CD4-positive, alpha-beta T cell (primary cell): ENCODE measurements at places on chromosomes 3 and 15. TPM values are rescaled to one million over a fixed set of nuclear protein-coding genes. Genes with fewer than 3 reads are reported as not detected.
A peak's percentile ranks its signal among the peaks of the same experiment; 100 is the strongest.

RBP2 gene
- total RNA-seq: not detected

CSPG4 gene
- total RNA-seq: not detected

KCNMB3 gene
- total RNA-seq: 0.58 TPM

MEGF11 gene
- total RNA-seq: not detected

CHRM5 gene
- total RNA-seq: not detected

VWA5B2 gene
- total RNA-seq: not detected

CCDC39 gene
- total RNA-seq: not detected

PTX3 gene
- total RNA-seq: 0.16 TPM

IGDCC3 gene
- not detected for total RNA-seq

DAPK2 gene
- 1.6 TPM for total RNA-seq

VEPH1 gene
- total RNA-seq: not detected

ITGB5 gene
- total RNA-seq: 0.47 TPM

UROC1 gene
- not detected for total RNA-seq

SERINC4 gene
- 0.36 TPM for total RNA-seq

GRCh38 chr3:143637133-143637532 is 211.1 kb downstream of the SLC9A9 start:
- no peak for DNase-seq

DNA sequence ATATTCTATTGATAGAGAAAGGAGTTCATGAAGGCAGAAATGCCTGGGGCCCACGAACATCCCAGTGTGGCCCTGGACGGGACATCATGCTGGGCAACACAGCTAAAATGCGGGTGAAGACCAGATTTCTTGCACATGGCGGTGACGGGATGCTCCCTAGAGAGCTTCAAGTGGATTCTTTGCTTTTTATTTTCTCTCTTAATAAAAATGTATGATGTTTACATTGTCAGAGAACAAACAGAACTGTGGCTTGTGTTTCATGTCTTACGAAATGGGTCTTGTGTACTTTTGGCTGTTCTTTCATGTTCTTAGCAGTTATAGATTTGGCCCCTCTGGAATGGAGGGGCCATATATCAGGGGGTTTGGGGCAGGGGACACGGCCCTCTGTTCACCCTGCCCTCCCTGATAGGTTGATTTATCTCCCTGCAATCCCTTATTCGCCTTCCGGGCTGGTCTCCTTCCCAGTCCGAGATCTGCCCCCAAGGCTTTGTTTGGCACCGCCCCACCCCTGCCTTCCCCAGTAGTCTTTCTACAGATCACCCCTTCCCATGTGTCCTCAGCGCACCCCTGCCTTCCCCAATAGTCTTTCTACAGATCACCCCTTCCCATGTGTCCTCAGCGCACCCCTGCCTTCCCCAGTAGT is 68.7 kb upstream of the CGNL1 start:
- DNase-seq: no peak

GRCh38 chr3:120022729-120023128 is 71.5 kb downstream of the GSK3B start:
- no peak for DNase-seq

DNA sequence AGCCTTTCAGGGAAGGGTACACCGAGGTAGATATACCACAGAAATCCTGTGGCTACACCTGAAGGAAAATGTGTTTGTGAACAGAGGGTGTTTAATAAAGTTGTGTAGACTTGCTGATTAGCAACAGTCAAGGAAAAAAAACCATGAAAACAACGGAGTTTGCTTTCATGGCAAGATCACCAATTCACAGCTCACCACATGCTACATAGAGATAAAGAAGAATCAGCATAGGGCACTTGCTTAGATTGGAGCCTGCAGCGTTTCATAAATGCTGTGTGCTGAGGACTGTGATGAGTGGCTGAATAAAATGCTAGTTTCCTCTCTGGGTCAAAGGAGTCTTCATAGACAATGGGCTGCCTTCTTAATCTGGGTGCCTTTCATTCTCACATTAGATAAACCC is 257.6 kb downstream of the SLC9A9 start:
- no peak for DNase-seq

GRCh38 chr3:16378415-16378814 is 113.4 kb downstream of the OXNAD1 start:
- DNase-seq: no peak

- DNase-seq: no peak
Measured at GRCh38 chr3:134970895-134971294, 175.8 kb downstream of the EPHB1 start.

- no peak for DNase-seq
Measured at GRCh38 chr3:54963641-54964040, 35.8 kb upstream of the LRTM1 start.

DNA sequence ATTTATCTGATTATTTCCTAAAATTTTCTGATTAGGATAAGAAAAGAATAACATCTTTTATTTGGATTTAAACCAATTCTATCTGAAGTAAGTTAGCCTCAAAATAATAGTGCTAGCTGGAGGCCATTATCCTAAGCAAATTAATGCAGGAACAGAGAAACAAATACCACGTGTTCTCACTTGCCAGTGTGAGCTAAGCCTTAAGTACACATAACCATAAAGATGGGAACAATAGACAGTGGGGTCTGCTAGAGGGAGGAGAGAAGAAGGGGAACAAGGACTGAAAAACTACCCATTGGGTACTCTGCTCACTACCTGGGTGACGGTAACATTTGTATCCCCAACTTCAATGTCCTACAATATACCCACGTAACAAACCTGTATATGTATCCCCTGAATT is 31.3 kb upstream of the LYSMD4 start:
- DNase-seq: no peak

GRCh38 chr15:74781431-74782258 is at the start of gene CSK:
TSS of gene CSK (plus strand) at chr15:74782080. CDS start at chr15:74798298, 16,218 bp downstream.
- DNase-seq: peak; percentile 68

- no peak for DNase-seq
Measured at GRCh38 chr3:10629671-10630040, 124.3 kb upstream of the ATP2B2 start.

DNA sequence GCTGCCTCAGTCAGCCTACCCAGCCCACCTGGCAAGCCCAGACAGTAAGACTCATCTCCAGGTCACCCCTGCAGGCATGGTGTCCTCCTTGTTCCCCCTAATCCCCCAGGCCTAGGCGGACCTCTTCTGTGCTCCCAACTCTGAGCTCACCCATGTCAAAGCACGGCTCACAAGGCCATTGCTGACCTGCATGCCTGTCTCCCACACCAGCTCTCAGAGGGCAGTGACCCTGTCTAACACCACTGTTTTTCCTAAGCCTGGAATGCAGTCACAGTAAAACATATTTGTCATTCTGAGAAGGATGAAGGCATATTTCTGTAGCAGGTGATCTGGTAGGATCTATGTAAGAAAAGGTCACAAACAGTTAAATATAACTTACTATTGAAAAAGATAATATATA is 110.3 kb upstream of the HACD2 start:
- DNase-seq: no peak

DNA sequence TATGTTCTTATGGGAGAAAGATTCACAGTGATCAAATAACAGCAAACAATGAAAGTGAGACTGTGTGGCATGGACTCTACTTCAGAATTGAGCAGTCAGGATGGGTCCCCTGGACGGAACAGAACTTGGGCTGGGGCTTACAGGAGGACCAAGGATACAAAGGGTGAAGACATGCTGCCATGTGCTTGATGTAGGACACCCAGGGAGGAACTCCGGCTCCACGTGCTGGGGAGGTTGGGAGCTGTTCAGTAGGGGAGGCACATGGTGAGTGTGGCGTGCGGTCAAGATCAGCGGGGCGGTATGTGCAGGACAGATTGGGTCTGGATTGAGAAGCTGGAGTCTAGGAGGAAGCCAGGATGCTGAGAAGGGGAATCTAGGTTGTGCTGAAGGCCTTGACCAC is 32.6 kb downstream of the PPCDC start:
- no peak for DNase-seq

DNA sequence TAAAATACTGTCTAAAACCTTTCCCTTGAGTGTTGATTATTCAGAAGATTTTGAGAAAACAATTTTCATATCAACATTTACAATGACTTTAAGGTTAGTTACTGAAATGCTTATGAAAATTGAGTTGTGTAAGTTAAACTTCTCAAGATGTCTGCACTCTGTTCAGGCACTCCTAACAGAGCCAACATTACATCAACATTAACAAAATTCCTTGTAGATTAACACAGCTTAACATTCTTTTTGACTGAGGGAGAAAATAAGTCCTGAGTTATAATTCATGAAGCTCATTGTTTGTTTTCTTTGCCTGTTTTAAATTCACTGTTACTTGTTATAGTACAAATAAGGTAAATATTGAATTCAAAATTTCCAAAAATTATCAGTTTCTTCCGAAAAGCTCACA is 9.0 kb downstream of the ACKR4 start:
- no peak for DNase-seq

DNA sequence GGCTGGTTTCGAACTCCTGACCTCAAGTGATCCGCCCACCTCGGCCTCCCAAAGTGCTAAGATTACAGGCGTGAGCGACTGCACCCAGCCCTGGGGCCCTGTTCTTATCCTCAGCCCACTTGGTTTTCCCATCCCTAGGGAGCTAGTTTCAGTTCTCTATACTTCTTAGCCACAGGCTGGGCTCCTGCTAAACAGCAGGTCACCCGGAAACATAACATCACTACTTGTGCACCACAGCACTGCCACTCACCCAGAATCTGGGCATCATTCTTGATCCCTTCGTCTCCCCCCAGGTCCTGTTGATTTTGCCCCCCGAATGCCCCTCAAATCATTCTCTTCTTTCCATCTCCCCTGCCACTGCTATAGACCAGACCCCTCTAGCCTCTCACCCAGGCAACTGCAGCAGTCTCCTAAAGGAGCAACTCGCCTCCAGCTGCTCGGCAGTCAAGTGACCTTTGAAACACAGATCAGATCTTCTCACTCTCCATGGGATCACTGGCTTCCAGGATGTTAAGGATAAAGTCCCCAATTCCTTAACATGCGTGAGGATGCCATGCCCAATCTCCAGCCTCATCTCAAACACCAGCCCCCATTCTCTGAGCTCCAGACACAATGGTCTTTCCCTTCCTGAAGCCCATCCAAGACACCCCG is 5.6 kb upstream of the AP3S2 start:
- DNase-seq: no peak

- no peak for DNase-seq
Measured at GRCh38 chr15:70202756-70203155, 105.0 kb upstream of the TLE3 start.

- DNase-seq: no peak
Measured at GRCh38 chr15:55661428-55661827, 73.3 kb upstream of the PYGO1 start.

DNA sequence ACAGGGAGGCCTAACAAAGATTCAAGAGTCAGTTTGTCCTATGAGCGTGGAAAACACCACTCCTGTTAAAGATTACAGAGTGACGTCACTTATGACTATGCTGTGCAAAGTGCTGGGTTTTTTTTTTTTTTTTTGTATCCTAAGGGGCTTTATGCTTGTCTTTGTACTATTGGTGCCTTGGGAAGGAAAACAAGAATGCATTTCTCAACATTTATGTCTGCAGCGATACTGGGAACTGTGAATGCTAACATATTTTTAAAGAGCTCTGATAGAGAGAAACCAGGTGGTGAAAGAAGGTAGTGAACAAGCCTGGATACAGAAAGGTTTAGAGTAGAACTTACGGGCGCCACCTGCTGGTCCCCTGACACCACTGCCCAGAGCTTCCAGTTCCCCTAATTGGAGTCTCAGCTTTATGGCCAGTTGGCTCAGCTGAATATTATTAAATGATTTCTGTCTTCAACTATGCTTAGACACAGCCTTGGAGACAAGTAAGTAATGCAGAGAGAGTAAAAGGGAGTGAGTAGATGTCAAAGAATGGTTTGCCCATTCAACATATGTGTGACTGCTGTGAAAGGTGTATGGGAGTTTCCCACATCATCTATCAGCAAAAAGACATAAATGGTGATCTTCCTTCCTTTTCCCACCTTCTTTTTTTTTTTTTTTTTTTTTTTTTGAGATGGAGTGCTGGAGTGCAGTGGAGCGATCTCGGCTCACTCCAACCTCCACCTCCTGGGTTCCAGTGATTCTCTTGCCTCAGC is 807.9 kb upstream of the CFAP20DC start:
- peak; percentile 70 for DNase-seq

DNA sequence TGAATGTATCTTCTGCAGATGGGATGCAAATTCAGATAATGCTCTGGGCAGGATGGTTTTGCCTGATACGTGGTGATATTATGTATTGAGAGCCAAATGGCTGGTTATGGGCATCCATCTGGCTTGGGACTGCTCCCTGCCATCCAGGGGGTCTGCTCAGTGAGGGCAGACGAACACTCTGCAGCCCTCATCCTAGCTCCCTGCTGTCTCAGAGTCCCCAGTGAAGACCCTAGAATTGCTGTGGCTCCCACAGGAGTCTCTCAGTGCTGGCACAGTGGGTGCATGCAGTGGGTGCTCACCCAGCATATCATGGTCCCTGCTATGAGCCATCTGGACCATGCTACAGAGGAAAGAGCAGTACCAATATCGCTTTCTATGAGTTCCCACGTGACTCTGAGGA is 10.3 kb downstream of the CX3CR1 start:
- DNase-seq: no peak

DNA sequence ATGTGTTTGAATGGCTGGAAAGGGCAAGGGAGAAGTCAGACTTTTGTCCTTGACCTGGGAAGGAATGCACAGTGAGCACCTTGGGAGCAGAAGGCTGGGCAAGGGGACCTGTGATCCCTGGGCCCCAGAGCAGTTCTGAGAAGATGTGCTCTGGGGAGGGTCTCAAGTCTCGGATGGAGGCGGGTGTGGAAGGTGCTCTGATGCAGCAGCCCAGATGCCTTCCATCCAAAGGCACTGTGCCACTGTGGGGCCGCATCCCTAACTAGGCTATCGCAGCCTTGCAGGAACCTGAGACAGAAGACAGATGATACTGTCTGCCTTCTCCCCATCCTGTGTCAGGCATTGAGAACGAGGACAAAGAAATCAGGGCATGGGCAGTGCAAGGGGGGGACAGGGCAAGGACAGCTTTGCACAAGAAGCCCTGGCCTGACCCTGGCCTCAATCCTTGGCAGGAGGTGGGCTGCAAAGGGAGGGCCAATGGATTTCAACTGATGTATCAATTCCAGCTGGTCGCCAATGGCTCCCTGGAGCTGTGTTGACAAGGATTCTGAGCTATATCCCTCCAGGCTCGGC is 14.6 kb upstream of the PRKCD start:
- DNase-seq: no peak
